ENCODE measurements at places on chromosomes 13 and 19.

- DNase-seq, result no peak
Observed at GRCh38 chr13:51588406-51588949, 4.2 kb downstream of the WDFY2 start.

- no peak for DNase-seq
Observed at GRCh38 chr13:30787738-30788525, 52.6 kb downstream of the ALOX5AP start.

DNA sequence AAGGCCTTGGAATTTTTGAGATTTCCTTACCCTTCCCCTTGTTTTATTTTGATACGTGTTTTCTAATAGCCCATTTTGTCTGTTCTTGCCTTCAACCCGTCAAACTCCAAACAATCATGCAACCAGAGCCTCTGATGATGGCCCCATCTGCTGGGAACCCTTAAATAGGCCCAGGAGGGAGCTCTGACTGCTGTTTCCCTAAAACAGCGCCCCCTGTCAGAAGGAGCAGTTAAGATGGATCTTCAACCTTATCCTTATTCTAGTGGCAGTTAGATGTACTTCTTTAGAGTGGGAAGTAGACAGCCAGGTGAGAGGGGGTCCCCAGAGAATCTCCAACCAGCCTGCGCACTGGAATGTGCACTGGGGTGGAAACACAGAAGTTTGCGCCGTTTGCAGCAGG, 1031.0 kb upstream of the PCDH9 start:
- DNase-seq, result no peak

DNA sequence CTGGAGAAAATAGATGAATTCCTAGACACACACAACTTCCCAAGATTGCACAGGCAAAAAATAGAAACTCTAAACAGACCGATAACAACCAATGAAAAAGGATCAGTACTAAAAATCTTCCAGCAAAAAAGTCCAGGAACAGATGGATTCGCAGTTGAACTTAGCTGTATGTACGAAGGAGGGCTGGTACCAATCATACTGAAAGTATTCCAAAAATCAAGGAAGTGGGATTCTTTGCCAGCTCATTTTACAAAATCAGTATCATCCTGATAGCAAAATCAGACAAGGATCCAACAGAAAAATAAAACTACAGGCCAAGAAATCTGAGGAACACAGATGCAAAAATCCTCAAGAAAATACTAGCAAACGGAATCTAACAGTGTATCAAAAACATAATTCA, 6.5 kb upstream of the LILRB2 start:
- DNase-seq, result no peak

DNA sequence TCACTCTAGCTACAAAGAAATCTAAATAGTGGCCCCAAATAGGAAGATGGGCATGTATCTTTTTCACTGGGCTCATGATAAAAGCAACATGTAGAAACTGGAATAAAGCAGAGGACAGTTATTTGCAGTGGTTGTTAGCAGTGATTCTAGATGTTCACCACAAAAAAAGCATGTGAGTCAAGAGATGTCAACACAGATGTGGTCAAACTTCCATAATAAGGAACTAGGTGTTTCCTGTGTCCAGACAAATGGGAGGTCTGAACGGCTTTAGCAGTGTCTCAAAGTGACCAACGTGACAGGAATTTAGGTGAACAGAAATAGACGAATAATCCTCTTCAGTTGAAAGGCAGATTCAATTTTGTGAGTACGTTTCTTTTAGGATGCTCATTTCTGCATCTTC, 162.7 kb downstream of the TBC1D4 start:
- DNase-seq, result no peak

GRCh38 chr13:98731925-98732324, 20.5 kb downstream of the SLC15A1 start:
- DNase-seq, result no peak

- DNase-seq, result no peak
Observed at GRCh38 chr13:49995625-49996101, 1.2 kb upstream of the TRIM13 start.

DNA sequence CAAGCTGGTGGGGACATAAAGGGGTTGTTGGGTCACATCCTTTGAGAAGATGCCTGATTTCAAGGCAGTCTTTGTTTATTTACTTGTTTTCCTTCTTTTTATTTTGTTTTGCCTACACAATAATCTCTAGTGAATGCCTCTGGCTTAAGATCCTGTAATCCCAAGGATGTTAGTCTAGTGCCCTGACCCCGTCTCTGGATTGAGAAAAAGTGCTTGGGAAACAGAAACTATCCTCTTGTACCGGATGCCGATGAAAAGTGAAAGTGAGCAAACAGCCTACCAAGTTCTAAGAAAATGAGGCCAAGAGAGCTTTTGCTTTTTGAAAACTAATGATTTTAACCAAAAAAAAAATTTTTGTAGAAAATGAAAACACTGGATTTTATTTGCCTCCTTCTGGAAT, 42.1 kb upstream of the C1QTNF9 start:
- no peak for DNase-seq

DNA sequence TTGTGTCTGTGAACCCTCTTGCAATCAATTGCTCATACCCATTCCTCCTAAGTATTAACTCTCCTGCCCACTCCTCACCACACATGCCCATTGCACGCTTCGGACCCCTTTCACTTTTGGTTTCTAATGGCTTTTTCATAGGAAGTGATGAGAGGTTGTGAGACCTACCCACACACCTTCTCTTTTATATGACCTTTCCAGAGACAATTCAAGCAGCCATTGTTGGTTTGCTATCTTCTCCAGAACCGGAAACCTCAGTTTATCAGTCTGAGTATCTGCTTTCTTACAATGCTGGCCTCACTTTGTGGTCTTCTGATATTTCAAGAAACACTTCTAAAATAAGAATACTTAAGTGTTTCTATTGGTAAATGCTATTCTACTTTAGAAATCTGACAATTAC, 1550.8 kb upstream of the SLC10A2 start:
- DNase-seq, result no peak

- DNase-seq, result no peak
Observed at GRCh38 chr13:44976196-44976595, 13.1 kb downstream of the NUFIP1 start.

- DNase-seq, result no peak
Observed at GRCh38 chr13:50889317-50889716, 20.3 kb upstream of the RNASEH2B start.

GRCh38 chr13:66553391-66553790, 676.7 kb downstream of the PCDH9 start:
- no peak for DNase-seq

- DNase-seq, result no peak
Observed at GRCh38 chr13:43664700-43665191, 122.0 kb downstream of the ENOX1 start.

DNA sequence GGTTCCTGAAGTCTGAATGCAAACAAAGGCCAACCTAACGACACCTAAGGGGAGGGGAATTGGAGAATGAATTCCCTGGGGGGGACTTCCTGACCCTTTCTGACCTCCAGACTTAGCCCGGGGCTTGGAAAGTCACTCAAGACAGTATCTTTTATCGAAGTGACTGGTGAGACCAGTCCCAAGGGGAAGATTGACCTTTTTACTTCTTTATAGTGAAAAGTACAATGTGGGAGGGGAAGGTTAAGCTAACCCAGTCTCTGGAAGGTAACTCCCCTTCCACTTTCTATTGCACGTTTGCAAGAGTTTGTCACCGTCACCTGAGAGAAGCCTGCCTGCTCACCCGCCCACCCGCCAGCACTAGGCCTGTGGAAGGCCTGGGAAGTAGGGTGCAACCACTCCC, 111.9 kb downstream of the EFNB2 start:
- DNase-seq, result no peak

DNA sequence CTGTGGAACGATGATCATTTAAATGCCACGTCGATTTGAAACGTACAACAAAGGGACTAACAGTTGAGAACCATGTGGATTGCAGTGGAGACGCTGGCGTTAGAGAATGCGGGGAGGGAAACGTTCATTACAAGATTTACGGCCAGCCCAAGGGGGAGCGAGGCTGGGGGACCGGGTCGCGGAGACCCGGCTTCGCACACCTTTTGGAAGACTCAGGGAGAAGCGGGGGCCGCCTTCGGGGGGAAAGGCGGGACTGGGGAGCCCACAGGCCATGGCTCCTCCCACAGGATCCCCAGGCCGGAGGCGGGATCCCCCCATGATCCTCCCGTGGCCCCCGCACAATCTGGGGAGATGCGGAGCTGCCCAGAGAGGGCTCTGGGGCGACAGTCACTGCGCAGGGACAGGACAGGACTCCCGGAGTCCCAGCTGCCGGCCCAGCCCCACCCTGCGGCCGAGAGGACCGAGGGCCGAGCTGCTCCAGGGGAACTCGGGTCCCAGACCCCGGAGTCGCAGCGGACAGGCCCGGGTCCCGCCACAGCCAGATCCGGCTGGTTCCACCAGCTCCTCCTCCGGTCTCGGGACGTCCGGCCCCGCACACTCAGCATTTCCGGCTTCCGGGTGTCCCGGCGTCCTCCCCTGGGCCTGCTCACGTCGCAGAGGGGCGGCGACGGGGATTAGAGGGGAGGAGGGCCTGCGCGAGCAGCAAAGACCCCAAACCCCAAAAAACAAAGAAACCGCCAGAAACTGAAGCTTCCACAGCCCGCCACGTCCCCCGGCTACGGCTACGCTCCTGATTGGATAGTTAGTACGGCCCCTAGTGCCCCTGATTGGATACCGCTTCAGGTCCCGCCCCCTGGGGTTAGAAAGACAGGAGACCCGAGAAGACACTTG, 21.1 kb upstream of the OR10H1 start:
- peak; percentile 98 for DNase-seq

GRCh38 chr13:93296584-93296983, 70.0 kb downstream of the GPC6 start:
- no peak for DNase-seq

DNA sequence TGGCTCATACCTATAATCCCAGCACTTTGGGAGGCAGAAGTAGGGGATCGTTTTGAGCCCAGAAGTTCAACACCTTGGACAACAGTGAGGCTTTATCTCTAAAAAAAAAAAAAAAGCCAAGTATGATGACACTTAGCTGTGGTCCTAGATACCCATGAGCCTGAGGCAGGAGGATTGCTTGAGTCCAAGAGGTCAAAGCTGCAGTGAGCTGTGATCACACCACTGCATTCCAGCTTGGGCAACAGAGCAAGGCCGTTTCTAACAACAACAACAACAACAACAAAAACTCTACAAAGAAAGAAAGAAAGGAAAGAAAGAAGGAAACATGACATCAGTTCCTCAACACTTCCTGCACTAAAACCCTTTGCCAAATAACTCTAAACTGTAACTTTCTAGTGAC, 265.1 kb upstream of the DACH1 start:
- no peak for DNase-seq

DNA sequence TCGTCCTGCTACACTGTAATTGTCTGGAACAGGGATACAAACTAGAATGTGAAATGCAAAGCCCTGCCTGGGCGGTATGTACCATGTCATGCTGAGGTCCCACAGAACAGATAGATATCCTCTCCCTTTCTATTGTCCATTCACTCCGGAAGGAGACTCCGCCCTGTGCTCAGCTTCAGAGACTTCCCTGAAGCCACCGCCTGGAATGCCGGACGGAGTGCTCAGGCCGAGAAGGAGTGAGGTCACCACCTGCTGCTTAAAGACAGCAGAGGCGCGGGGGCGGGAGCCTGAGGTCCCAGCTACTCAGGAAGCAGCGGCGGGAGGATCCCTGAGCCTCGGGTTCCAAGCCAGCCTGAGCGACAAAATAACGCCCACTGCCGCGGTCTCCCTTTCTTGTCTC, 890 bp upstream of the ZNF611 start:
- DNase-seq, result peak; percentile 14

DNA sequence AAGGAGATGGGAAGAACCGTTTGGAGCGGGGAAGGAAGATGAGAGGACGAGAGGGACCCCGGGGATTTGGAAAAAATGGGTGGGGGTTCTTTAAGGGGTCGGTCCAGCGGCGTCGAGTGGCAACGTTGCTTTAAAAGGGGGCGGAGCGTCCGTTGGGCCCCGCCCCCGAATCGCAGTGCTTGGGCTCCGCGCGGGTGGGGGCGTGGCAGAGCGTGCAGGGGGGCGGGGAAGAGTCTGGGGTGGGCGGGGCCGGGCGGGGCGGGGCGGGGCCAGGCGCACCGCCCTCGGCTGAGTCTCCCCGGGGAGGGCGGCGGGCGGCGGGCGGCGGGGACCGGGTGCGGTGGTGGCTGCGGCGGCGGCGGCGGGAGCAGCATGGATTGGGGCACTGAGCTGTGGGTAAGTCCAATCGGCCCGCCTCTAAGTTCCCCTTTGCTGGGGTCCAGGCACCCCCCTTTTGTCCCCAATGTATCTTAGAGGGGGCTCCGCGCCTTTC, at the start of gene TRIP10:
TSS of gene TRIP10 (plus strand) at position 291 of the 493 bp plus-strand sequence. CDS start at position 373, 82 bp downstream.
- DNase-seq, result peak; percentile 92

DNA sequence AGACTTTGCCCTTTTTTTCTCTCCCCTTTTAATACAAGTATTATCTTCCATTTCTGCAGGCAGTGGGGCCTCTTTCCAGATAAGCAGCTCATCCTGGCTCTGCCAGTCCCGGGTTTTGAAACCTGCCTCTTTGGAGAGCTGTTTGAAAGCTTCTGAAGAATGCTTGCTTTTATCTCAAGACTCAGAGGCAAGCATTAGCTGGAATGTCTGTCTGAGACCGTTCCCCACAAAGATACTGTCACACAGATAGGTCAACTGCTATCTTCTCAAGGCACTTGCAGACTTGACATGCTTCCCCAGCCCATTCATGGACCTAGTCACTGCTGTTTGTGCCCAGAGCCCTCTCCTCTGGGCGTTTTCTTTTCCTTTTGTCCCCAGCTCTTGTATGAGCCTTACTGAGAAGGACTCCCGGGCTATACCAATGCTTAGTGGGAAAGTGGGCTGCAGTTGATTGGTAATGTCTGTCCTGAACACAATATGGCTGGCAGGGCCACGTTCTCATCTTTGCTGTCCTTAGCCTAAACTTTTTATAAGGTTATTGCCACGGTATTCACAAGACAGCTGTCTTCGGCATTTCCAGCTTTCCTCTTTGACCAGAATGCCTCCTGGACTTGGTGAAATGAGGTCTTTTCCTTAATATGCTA, 13.4 kb downstream of the SERP2 start:
- DNase-seq, result no peak

- no peak for DNase-seq
Observed at GRCh38 chr13:94662274-94662945, 49.9 kb downstream of the SOX21 start.

- DNase-seq, result no peak
Observed at GRCh38 chr13:23516190-23516589, 54.0 kb upstream of the TNFRSF19 start.

GRCh38 chr13:33132644-33133440, 116.6 kb downstream of the KL start:
- peak; percentile 54 for DNase-seq

DNA sequence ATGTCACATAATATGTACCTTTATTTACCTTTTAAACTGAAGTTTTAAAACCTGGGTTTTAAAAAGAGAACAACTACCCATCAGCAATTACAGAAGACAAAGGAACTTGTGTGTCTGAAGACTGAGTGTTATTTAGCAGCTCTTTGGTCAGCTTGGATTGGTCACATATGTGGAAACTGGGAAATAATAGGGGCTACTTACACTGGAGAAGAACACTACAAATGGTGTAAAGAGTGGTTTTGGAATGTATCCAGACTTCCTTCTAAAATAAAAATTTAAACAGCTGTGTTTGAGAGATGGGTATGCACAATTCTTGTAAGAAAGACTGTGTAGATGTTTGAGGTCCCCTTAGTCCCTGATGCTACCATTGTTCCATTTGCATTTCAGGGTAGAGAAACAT, 13.3 kb downstream of the TNFRSF19 start:
- no peak for DNase-seq
